ENCODE measurements at places on chromosomes 4 and X.

GRCh38 chr4:25109511-25109910, 50.7 kb downstream of the SEPSECS start:
- DNase-seq, result no peak

- no peak for DNase-seq
Observed at GRCh38 chr4:98780926-98781325, 122.5 kb upstream of the TSPAN5 start.

GRCh38 chr4:35912174-35912573, 332.1 kb downstream of the ARAP2 start:
- DNase-seq, result no peak

DNA sequence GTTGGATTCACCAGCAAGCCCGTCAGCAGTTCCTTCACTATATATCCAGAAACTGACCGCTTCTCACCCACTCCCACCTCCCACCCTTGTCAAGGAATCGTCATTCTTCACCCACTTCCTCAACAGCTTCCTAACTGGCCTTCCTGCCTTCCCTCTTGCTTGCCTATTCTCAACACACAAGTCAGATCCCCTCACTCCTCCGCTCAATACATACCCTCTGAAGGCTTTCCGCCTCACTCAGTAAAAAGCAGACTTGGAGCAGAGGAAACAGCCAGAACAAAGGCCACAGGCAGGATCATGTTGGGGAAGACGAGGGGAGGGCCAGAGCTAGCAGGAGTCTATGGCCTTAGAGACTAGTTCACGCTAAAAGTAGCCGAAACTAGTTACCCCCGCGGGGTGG, 23.7 kb downstream of the RWDD4 start:
- no peak for DNase-seq

DNA sequence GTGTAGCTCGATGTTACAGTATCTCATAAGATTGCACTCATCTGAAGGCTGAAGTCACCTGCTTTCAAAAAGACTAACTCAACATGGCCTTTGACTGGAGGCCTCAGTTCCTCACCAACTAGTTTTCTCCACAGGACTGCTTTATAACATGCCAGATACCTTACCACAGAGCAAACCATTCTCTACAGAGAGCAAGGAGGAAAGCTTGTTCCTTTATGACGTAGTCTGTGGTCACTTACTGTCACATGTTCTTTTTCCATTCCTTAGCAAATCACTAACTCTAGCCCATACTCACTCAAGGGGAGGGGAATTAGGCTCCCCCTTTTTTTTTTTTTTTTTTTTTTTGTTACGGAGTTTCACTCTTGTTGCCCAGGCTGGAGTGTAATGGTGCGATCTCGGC, 3.2 kb downstream of the THAP9 start:
- DNase-seq, result no peak

All from astrocyte of the cerebellum (primary cell).